HepG2 (cell line): ENCODE measurements at places on chromosomes 4 and X. TPM values are rescaled to one million over a fixed set of nuclear protein-coding genes. Genes with fewer than 3 reads are reported as not detected.

GRCh38 chr4:176549161-176549865 lies 229.5 kb downstream of the SPCS3 start:
- no peak for DNase-seq

- no peak for DNase-seq
Measured at GRCh38 chr4:100569196-100569595, 51.4 kb upstream of the EMCN start.

- DNase-seq = no peak
Measured at GRCh38 chr4:95728145-95728544, 111.7 kb upstream of the PDHA2 start.

The ATP10D gene
- 5.2 and 9.8 TPM in 2 replicates for total RNA-seq

The FGG gene
- total RNA-seq = 1,495 and 2,423 TPM in 2 replicates

- no peak for DNase-seq
Measured at GRCh38 chrX:94107981-94108380, 434.0 kb downstream of the FAM133A start.
